Fibroblast of skin of right quadriceps (primary cell): ENCODE measurements at places on chromosomes 16 and 17.

GRCh38 chr16:16857012-16857411 lies 478.1 kb downstream of the NPIPA7 start:
- DNase-seq, result no peak

DNA sequence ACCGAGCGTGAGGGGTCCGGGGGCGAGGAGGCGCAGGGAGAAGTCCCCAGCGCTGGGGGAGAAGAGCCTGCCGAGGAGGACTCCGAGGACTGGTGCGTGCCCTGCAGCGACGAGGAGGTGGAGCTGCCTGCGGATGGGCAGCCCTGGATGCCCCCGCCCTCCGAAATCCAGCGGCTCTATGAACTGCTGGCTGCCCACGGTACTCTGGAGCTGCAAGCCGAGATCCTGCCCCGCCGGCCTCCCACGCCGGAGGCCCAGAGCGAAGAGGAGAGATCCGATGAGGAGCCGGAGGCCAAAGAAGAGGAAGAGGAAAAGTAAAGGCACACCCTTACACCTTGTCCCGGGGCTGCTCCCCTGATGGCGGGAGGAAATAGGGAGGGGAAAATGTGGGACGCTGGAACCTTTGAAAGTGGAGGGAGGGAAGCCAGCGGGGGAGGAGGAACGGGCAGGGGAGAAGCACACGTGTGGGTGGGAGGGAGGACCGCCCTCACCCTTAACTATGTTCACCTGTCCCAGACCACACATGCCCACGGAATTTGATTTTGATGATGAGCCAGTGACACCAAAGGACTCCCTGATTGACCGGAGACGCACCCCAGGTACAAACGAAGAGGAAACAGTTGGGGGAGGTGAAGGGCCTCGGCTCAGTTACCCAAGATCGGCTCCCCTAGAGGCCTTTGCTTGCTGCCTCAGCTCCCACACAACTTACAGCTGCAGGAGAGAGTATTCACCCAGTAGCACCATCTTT lies 916 bp downstream of the PAGR1 start:
- DNase-seq, result peak; percentile 42

GRCh38 chr17:65061646-65062045 lies 5.1 kb upstream of the GNA13 start:
- no peak for DNase-seq

DNA sequence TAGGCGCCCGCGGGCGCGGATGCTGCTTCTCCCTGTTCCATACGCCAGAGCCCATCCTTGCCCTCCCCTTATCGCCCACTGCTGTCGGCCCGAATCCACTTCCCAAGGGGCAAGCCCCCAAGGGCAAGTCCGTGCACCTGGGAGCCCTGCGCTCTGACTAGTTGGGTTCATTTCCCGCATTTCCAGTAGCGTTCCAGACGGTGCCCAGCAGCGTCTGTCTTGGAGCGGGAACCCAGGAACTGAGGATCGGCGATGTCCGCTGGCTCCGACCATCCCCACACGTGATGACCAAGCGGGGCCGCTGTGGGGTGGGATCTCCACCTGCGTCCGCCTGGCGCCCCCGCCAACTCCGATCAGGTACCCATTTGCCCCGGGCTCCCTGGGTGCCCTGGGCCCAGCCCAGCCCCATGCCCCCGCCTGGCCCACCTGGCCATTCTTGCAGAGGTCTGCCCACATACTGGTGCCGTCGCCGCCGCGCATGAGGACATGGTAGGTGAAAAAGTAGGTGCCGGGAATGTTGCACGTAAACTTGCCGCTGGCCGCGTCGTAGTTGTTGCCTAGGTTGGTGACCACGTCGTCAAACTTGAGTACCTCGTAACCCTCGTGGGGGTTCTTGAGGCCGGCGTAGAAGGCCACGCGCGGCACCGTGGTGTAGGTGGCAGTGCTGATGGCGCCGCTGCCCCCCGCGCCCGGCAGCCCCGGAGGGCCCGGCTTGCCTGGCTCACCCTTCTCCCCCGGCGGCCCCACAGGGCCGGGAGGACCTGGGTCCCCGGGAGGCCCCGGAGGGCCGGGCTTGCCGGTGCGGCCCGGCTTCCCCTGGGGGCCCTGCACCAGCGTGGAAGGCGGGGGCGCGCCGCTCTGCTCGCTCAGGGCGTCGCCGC lies 837 bp downstream of the C1QL1 start:
- no peak for DNase-seq

DNA sequence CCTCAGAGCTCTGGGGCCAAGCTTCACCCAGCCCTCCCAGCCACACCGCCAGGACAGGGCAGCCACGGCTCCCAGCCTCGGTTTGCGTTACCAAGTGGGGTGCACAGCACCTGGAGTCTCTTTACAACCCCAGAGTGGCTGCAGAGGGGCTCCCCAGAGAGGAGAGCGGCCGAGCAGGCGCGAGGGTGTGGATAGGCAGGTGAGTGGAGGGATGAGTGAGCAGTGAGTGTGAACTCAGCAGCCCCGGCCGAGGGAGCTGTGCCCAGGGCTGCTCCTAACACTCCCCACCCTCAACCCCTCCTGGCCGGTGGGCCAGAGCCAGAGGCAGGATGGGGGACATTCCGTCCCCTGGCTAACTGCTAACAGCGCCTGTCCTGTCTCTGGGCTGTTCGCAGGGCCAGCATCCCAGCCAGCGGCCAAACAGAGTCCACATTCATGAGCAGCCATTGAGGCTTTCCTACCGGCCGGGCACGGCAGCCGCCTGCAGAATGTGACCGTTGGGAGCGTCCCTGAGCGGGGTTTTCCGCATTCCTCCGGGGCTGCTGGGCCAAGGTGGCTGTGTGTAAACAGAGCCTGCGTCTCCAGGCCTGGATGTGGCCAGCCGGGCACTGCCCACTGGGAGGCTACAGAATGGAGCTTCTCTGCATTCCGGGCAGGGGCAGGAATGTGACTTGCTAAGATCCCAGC lies 5.3 kb downstream of the ZNF469 start:
- no peak for DNase-seq

DNA sequence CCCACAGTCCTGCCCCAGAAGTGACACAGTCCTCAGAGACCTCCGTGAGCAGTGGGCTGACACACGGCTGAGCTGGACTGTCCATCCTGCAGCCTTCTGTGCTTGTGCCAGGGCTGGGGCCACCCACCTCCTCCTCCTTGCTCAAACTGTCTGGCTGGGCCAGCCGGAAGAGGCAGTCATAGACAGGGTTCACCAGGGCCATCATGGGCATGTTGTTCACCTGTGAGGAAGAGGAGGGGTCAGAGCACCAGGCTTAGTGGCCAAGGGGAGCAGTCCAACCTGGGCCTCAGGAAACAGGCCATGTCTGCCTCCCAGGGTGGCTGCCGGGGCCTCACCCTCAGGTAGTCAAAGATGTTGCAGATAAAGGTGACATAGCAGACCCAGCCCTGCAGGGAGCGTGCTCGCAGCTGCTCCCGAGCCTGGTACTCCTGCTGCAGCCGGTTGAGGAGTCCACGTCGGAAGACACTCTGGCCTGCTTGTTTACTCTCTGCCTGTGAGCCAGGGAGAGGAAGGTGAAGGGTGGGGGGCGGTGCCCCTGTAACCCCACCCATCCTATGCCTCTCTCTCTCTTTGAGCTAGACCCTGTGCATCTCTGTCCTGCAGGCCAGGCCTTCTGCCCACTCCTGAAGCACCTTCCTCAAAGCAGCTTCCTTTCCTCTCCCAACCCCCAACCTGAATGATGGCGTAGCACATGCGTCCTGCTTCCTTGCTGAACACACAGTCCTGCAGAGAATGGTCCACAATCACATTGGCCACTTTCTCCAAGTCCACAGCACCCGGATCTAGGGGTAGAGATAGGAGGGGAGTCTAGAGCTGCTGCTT lies 3.4 kb downstream of the MIF4GD start:
- no peak for DNase-seq

GRCh38 chr16:87621976-87622713 lies 19.8 kb downstream of the JPH3 start:
- DNase-seq, result no peak

- DNase-seq, result no peak
These were observed 78.1 kb upstream of the BRD7 start for GRCh38 chr16:50446861-50447260.

DNA sequence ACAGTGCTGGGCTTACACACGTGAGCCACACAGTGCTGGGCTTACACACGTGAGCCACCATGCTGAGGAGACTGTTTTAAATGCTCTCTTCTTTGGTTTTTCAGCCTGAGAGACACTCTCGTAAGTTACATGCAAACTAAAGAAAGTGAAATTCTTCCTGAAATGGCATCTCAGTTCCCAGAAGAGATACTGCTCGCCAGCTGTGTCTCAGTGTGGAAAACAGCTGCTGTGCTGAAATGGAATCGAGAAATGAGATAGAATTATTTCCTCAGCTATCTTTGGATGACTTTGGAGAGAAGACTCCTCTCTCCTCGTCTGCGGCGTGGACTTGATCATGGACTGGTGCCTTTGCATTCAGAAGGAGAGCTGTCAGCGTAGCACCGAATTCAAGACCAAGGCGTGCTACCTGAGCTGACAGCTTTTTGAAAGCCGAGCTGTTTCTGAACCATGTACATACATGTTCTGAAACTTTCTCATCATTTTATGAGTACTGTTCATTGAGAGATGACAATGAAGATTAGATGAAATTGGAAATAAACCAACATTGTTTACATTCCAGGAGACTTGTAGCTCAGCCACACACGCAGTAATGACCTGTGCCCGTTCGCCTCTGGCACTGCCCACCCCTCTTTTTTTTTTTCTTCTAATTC lies 21.6 kb upstream of the ENDOV start:
- DNase-seq, result peak; percentile 8

- peak; percentile 18 for DNase-seq
These were observed 64.8 kb downstream of the C16orf95 start for GRCh38 chr16:87252269-87252970.

DNA sequence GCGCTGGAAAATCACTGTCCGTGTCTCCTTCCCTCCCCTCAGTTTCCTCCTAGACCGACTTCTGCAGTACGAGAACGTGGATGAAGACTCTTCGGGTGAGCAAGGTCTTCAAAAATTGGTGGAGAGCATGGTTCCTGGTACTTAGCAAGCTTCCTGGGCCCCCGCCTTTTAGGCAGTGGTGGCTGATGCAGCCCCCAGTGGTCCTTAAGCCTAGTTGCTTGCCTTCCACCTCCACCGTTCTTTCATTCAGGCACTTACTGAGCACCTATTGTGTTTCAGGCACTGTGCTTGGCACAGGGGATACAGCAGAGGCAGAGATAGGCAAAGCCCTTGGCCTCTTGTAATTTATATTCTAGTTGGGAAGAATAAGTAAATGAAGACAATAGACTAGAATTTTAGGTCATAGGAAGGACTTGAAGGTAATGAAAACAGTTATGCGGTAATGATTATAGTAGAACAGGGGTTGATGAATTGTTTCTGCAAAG lies 767 bp downstream of the INO80E start:
- DNase-seq, result no peak

GRCh38 chr16:65121870-65122723 lies at the start of gene CDH11:
TSS of gene CDH11 (minus strand) at chr16:65122063. CDS start at chr16:65004869, 117,194 bp downstream.
- peak; percentile 99 for DNase-seq

- peak; percentile 75 for DNase-seq
These were observed 69.2 kb downstream of the CDC27 start for GRCh38 chr17:47119746-47120520.

DNA sequence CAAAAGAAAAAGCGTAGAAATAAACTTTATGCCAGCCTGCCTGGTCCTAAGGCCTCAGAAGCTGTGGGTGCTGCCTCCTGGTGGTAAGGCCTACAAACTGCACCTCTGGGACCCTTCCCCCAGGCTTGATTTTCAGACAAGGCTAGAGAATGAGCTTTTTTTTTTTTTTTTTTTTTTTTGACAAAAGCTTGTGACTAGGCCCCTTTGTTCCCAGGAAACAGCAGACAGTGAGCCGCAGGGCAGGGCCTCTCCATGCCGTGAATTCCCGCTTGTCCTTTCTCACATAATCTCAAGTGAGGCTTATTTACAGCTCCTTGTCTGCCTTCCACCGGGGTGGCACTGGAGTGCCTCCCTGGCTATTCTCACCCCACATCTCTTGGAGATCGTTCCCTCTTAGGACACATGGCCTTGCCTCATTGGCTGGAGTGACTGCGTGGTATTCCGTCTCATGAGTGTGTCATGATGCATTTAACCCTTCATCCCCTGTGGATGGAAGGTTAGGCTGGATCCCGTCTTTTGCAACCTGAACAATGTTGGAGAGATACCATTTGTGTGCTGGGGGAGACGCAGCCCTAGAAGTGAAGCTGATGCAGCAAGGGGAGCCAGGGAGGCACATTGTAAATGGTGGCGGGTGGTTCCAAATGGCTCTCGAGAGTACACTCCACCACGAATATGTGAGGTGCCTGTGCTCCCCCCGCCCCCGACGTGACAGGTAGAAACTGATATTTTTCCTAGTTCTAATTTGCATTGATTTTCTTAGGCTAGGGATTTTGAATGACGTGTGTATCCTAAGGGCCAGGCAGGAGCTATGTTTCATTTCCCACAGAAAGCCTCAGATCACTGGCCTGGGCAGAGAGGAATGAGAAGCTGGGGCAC lies 49.6 kb downstream of the USP22 start:
- DNase-seq, result peak; percentile 68

DNA sequence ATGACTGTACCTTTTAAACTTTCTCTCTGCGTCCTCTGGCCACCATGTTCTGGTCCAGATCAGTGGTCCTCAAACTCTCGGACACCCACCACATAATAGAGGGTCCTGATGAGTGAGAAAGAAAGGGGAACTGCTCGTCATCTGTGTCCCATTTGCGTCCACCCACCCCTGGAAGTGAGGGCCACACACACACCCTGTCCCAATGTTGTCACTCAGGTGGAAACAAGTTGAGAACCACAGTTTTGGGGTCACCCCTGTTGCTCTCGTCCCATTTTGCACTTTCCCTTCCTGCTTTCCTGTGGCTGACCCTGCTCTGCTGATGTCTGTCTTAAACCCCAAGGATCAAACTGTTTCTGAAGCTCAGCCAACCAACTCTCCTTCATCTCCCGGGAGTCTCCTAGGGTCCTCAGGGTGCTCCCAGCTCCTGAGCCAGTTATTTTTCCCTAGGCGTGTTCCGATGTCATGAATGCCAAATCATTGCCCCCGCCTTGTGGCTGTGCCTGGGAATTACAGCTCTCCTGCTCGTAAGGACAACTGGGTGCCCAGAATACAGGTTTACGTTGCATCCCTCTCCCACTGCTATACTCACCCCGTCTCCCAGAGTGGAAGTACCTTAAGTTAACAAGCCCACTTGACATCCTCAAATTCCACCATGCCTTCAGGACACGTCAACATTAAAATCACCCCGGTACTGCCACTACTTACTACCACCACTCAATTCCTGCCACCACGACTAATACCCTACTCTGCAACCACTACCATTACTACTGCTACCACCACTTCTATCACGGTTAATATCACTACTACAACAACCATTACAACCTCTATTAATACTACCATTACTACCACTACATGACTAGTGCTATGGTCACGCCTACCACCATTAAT lies 26.0 kb upstream of the HNF1B start:
- peak; percentile 58 for DNase-seq

DNA sequence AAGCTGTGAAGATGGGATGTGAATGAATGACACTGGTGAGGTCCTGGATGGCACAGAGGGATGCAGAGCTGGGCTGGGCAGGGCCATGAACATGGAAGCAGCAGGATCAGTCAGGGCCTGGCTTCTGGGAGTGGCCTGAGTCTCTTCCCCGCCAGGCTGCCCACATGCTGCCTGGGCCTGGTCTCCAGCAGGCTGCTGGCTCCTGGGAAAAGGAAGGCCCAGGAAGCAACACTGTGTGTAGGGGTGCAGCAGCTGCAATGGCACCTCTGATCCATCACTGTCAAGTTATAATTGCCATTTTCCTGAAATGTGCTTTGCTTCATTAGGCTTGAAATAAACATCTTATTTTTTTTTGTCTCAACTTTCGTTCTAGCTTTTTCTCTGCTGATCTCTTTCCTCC lies 260.2 kb upstream of the N4BP1 start:
- no peak for DNase-seq
